CD4-positive, alpha-beta T cell treated with Interleukin-4 for 1 hour (primary cell): ENCODE measurements at places on chromosomes 1 and 21.

DNA sequence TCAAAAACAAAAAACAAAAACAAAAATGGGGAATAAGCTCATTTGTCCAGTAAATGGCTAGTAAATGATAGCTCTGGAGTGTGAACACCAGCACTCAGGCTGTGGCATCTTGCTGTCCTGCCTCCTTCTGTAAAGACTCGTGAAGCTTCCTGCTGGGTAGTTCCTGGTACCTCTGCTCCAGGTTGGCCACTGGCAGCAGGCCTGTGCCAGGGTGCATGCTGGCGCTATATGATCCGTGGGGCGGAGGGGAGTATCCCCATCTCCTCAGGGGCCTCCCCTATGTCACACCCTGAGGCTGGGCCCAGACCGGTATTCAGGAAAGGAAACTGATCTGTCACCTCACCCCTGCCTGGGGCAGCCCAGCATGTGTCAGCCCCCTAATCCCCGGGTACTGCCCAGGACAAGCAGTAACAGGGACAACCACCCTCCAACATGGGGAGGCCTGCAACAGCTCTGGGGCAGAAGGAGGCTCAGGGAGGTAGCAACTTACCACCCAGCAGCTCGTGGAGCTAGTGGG, 14.1 kb downstream of the ALPL start:
- DNase-seq: no peak

- DNase-seq: no peak
Observed at GRCh38 chr1:184116287-184116686, 64.8 kb downstream of the TSEN15 start.

- DNase-seq: no peak
Observed at GRCh38 chr1:224447251-224447650, 12.7 kb upstream of the WDR26 start.

DNA sequence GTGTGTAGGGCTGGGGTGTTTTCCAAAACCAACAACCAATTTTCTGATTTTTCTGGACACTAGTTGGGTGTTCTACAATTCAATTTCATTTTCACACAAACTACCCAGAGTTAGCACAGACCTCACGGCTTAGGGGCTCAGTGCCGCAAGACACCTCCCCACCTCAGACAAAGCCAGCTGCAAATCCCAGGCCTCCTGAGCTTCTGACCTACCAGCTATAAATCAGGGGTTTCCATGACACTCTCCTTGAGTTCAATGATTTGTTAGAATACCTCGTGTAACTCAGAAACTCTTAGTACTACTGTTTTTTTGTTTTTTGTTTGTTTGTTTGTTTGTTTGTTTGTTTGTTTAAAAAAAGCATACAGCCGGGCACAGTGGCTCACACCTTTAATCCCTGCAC, 28.7 kb upstream of the FAM89A start:
- DNase-seq: no peak

GRCh38 chr1:235468004-235468403, 36.2 kb downstream of the B3GALNT2 start:
- DNase-seq: no peak

DNA sequence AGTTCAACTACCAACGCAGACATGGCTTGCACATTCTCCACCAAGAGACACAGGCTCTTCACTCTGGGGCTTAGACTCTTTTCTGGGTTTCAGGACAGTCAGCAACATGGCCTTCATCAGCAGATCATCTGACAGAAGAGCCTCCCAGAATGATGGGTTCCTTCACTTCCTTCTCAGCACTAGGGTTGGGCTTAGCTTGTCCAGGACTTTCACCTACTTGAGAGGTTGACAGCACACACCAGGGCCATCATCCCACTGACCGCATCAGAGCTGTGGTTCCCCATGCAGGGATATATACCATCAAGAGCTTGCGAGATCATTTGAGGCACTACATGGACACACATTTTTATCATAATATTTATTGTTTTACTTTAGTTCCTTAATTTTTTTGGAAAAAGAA, 10.4 kb upstream of the NCF2 start:
- DNase-seq: no peak

GRCh38 chr1:220786337-220787068, at the start of gene MTARC1:
Gene MTARC1, plus strand, starts transcription at chr1:220786913. Its CDS starts 32 bp downstream, at chr1:220786945.
- DNase-seq: no peak

DNA sequence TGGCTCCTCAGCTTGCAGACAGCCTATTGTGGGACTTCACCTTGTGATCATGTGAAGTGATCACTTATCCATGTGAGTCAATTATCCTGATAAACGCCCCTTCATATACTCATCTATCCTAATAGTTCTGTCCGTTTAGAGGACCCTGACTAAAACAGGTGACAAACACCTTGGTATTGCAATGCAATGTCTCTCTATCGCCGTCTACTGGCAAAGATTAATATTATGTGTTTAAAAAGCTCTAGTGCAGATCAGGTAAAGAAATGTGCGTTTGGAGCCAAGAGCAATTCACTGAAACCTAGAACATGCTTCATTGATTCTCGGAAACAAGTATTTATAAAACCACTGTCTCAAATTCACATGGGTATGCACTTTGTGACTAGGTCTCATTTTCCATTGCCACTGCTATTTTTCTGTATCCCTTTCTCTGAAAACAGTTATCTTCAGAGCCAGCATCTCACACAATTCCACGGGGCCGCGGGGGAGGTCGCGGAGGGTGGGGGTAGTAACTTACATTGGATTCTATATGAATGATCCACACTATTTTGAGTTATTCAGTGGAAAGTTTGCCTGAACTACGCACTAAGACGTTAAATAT, 554.6 kb upstream of the NCAM2 start:
- no peak for DNase-seq

- peak; percentile 34 for DNase-seq
Observed at GRCh38 chr1:211606332-211606913, 27.5 kb upstream of the SLC30A1 start.

DNA sequence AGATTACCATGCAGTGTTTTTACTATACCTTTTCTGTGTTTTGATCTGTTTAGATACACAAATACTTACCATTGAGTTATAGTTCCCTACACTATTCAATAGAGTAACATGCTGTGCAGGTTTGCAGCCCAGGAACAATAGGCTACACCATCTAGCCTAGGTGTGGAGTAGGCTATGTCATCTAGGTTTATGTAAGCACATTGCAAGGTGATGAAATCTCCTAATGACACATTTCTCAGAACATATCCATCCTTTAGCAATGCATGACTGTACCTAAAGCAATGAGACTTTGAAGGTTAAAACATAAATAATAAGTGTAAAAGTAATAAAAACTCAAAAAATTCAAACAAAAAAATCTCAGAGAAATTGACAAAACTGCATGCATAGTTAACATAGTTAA, 358.6 kb downstream of the USH2A start:
- DNase-seq: no peak

GRCh38 chr1:200885623-200886402, 8.9 kb upstream of the INAVA start:
- DNase-seq: no peak

GRCh38 chr21:32545948-32546441, 39.3 kb downstream of the TCP10L start:
- DNase-seq: no peak

- DNase-seq: no peak
Observed at GRCh38 chr1:204335533-204335932, 24.2 kb downstream of the PLEKHA6 start.

GRCh38 chr1:90162216-90162615, 167.3 kb downstream of the ZNF326 start:
- DNase-seq: no peak

DNA sequence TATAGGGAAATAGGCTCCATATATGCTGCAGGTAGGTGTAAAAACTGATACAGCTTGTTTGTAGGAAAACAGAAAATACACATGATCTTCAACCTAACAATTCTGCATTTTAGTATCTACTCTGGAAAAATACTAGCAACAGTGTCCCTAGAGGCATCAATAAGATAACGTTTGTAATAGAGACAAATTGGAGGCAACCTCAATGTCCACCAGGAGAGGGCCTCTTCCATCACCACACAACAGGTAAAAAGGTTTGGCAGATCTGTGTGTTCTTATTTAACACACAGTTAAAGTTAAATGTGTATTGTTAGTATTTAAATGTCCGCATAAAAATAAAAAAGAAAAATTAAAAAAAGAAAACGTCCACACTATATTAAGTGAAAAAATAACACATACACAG, 5.4 kb downstream of the EIF2D start:
- no peak for DNase-seq

DNA sequence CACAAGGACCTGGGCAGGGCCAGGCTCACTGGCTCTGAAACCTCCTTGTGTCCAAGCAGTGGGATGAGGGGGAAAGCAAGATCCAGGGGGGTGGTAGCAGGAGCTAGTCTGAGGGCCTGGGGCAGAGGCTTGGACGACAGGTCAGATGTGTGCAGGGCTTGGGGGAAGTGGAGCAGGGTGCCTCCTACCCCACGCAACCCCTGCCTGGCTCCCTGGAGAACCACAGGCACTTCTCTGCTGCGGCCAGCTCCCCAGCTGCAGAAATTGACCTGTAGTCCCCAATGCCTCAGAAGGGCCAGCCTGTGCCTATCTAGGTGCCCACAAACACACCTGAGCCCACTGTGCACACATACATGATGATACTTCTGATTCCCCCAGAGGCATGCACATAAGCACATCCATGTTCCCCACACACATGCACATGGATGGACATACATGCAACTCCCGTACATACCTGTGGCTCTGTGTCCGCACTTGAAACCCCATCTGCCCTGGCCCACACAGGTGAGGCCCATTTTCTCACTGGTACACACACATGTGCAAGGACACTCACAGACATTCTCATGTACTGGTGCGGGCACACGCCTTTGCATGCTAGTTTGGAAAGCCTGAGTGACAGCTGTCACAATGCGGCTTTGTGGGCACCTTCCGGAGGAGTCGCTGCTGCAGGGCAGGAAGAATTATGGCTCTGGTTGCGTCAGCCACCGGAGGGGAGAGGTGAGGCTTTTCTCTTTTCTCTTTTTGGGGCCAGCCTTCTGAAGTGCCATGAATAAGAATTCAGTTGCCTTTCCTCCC, 247.2 kb upstream of the CSF3R start:
- no peak for DNase-seq

GRCh38 chr1:173823781-173824314, 625 bp upstream of the DARS2 start:
- DNase-seq: no peak

GRCh38 chr1:21914450-21914849, 22.7 kb downstream of the HSPG2 start:
- no peak for DNase-seq

DNA sequence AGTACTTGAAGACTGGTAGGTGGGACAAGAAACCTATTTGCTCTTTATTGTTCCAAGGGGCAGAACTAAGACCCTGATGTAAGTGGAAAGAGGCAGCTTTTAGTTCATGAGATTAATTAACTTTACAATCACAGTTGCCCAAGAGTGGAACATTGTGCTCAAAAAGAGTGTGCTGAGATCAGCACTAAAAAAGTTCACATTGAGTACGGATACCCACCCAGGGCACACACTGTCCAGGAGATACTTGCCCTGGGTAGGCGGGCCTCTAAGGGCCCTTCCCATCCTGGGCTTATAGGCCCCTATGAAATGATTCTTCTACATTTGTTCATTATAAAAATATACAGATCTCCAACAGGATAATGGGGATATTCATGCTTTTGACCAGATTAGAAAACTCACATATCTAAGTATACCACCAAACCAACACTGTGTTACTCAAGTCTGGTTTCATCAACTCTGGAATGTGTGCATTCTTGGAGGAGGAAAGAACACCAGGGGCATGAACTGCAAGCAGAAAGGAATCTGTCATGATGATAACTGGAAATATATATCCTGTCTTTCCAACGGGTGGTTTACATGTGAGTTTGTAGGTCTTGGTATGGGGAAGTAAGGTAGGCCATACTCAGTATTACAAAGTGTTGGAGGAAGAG, 626.2 kb downstream of the SMYD3 start:
- no peak for DNase-seq

GRCh38 chr1:155591770-155592169, 18.2 kb upstream of the MSTO1 start:
- DNase-seq: peak; percentile 81

DNA sequence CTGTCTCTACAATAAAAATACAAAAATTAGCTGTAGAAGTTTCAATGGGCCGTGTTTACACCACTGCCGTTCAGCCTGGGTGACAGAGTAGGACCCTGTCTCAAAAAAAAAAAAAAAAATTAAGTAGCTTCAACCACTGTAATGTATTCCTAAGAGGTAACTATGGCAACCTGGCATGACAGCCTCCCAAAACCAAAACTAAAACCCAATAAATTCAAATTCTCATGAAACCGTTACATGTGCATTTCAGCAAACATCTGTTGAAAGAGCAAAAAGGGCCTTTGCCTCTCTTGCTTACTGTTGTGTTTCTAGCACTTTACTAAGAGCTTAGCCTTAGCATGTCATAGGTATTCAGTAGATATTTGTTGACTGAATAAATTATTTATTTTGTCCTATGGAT, 33.5 kb downstream of the ODR4 start:
- no peak for DNase-seq

DNA sequence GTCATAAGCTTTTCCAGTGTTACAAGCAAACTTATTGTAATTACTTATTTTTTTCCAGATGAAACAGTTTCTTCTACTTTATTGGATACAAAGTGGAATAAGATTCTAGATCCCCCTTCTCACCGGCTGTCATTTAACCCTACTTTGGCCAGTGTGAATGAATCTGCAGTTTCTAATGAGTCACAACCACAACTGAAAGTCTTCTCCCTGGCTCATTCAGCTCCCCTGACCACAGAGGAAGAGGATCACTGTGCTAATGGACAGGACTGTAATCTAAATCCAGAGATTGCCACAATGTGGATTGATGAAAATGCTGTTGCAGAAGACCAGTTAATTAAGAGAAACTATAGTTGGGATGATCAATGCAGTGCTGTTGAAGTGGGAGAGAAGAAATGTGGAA, 95.5 kb downstream of the ZFYVE9 start:
- DNase-seq: no peak

DNA sequence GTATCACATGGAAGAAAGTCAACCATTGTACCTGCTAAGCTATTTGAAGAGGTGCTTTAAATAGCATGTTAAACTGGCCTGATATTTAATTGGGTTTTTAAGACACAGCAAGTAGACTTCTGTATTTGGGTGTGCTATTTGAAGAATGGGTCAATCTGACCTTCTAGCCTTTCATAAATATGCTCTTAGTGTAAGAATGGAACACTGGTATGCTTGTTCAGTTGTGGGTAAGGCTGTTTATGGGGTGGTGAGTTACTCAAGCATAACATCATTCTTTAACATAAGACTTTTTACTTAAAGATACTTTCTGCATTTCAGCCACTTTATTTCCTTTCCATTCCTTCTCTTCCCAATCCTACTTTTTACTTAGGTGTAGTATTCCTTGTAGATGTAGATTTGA, 21.4 kb downstream of the AHCYL1 start:
- no peak for DNase-seq

- no peak for DNase-seq
Observed at GRCh38 chr1:171346881-171347280, 32.9 kb downstream of the FMO4 start.

GRCh38 chr1:2976180-2976562, 45.1 kb upstream of the ACTRT2 start:
- DNase-seq: no peak

DNA sequence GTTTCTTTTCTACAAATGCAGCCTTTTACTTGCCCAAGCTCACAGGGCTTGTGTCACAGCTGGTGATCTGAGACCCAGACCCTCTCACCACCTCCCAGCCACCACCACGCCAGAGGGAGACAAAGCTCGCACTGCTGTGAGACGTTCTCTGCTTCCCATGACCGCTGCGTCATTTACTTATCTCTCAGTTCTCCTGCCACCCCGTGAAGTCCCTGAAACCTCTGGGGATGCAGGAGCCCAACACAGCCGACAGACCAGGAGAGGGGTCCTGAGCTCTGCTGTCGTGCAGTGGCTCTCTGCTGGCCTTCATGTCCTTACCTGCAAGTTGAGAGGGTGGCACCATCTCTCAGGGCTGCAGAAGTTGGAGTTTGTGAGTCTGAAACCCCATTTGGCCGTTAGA, 77.7 kb downstream of the SLC16A1 start:
- DNase-seq: no peak
